ENCODE measurements at places on chromosomes 7 and 10. TPM values are rescaled to one million over a fixed set of nuclear protein-coding genes. Genes with fewer than 3 reads are reported as not detected.

The SCIN gene
- total RNA-seq = not detected

The DOCK4 gene
- 0.54 TPM for total RNA-seq

The IRF5 gene
- total RNA-seq = 11.5 TPM

The PITX3 gene
- not detected for total RNA-seq

DNA sequence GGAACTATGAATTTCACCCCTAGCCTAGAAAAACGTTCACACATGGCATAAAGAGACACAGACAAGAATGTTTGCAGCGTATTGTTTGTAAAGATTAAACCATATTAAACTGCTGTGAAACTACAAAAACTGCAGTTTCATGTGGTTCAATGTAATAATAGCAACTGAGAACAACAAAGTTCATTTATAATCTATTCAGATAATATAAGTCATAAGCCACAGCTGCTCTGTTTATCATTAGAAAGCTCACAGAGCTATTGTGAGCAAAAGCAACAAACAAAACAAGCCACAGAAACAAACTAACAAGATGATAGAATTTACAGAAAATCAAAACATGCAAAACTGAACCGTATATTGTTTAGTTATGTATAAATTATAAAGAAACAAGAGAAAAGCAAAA, 113.5 kb downstream of the AHR start:
- no peak overlapping the region for H3K4me3 ChIP-seq
- H3K27ac ChIP-seq = no peak overlapping the region
- H3K36me3 ChIP-seq = no peaks in the 10 kb centered on the region
- H3K27me3 ChIP-seq = no peaks in the 10 kb centered on the region
- DNase-seq = no peak

GRCh38 chr7:112898432-112899290, 108.5 kb upstream of the TMEM168 start:
- no peak overlapping the region for H3K4me3 ChIP-seq
- H3K4me1 ChIP-seq = no peaks in the 10 kb centered on the region
- H3K27me3 ChIP-seq = no peaks in the 10 kb centered on the region
- DNase-seq = peak; percentile 85
- H3K27ac ChIP-seq = no peak overlapping the region

GRCh38 chr10:112217386-112218035, 33.9 kb upstream of the GPAM start:
- peaks cover 13% of the 10 kb centered on the region for H3K36me3 ChIP-seq
- no peak for DNase-seq
- H3K4me1 ChIP-seq = peaks cover 66% of the 10 kb centered on the region
- H3K27me3 ChIP-seq = no peaks in the 10 kb centered on the region

DNA sequence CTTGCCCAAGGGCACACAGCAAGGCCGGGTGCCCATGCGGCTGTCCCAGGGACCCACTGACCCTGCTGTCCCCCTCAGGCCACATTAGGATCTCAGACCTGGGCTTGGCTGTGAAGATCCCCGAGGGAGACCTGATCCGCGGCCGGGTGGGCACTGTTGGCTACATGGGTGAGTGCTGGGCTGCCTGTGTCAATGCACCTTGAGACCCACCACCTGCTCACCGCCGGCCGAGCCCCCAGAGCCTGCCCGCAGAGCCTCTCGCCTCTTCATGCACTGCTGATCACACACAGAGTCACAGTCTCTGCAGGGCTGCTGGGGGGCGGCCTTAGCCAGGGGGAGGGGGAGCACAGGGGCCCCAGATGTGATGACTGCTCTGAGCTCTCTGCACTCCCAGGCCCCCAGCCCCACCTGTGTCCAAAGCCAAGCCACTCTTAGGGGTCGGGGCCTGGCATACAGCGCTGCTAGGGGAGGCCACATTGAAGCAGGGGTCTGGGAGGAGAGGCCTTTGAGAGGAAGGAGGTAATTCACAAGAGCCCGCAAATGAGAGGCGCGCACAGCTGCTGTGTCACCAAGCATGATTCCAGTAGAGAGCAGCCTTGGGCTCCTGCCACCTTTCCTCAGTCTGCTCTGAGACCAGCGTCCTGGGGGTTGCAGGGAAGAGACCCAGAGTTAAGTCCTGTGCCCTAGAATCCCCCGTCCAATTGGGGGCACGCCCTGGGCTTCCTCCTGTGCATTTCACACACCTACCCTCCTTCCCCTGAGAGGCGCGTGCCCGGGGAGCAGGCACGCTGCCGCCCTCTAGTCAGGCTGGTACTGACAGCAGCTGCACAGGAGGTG, 100.4 kb downstream of the RGS10 start:
- H3K27ac ChIP-seq = peak overlapping the region; percentile 57
- H3K4me3 ChIP-seq = peak overlapping the region; percentile 42
- DNase-seq = peak; percentile 77
- H3K4me1 ChIP-seq = peaks cover 29% of the 10 kb centered on the region

DNA sequence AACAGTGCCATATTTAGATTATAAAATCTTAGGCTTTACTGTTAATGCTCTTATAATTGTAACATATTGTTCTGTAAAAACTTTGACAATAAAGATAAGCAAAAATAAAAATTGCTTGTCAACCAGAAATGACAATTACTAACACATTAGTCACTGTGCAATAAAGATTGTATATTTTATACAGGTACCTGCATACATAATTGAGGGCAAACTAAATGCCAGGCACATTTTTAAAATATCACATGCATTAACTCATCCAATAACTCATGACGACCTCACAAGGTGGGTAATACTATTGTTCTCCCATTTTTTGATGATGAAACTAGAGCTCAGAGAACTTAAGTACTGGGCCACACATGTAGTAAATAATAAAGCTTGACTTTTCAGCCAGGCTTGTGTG, 1020.2 kb upstream of the C7orf33 start:
- no peak for DNase-seq
- no peak overlapping the region for H3K27ac ChIP-seq
- no peaks in the 10 kb centered on the region for H3K4me1 ChIP-seq
- H3K4me3 ChIP-seq = no peak overlapping the region
- H3K36me3 ChIP-seq = no peaks in the 10 kb centered on the region
